ENCODE measurements at places on chromosomes 6 and 20. TPM values are rescaled to one million over a fixed set of nuclear protein-coding genes. Genes with fewer than 3 reads are reported as not detected.

GRCh38 chr6:123629258-123629941, 7.3 kb downstream of the TRDN start:
- no peak for DNase-seq

- peak; percentile 56 for DNase-seq
Observed at GRCh38 chr6:163232015-163232523, 182.4 kb upstream of the QKI start.

- no peak for DNase-seq
Observed at GRCh38 chr6:111499269-111499793, 16.3 kb upstream of the REV3L start.

GRCh38 chr6:119446115-119446554, 96.6 kb upstream of the MAN1A1 start:
- no peak for DNase-seq

DNA sequence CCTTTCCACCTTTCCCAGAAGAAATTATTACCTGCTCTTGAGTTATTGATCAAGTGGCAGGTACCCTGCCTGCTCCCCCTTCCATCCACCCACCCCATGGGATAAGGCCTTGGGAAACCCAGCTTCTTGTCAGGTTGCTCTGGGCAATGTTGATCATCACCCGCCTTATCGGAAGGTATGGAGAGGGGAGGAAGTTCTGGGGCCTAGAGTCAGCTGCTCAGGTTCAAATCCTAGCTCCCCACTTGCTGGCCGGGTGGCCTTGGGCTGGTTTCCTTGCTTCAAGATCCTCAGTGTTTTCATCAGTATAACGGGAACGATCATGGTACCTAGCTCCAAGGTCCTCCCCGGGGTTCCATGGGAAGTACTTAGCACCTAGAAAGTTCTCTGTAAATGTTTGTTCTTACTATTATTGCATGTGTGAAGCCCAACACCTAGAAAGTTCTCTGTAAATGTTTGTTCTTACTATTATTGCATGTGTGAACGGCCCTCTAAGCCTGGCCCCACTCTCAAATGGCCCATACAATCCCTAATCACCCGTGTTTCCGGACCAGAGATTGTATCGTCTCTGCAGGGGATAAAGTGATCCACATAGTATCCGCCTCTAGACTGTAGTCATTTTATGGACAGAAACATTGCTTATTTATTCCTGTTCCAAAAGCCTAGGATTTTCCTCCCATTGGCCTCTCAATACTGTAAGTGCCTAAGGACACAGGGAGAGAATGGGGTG, 1.1 kb upstream of the PREX1 start:
- DNase-seq: no peak

Gene RAMACL
- 13.0 TPM for total RNA-seq

Gene WFDC10A
- total RNA-seq: not detected

- peak; percentile 65 for DNase-seq
Observed at GRCh38 chr6:154478021-154478700, 32.3 kb downstream of the CNKSR3 start.

DNA sequence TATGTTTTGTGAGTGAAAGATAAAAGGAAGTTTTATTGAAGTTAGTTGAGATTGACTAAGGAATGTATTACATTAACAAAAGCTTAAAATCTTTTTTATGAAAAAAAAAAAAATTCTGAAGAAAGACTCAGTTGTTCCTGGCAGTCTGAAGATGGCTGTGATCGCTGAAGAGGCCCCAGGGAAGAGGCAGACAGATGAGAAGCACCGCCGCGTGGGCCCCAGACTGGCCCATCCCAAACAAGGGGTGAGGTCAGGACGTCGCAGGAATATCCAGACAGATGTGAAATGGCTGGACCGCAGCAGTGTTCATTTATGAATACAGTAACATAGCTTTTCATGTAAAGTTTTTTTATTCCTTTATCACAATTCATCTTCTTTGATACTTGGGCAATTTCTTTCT, 194.2 kb downstream of the TBXT start:
- no peak for DNase-seq

DNA sequence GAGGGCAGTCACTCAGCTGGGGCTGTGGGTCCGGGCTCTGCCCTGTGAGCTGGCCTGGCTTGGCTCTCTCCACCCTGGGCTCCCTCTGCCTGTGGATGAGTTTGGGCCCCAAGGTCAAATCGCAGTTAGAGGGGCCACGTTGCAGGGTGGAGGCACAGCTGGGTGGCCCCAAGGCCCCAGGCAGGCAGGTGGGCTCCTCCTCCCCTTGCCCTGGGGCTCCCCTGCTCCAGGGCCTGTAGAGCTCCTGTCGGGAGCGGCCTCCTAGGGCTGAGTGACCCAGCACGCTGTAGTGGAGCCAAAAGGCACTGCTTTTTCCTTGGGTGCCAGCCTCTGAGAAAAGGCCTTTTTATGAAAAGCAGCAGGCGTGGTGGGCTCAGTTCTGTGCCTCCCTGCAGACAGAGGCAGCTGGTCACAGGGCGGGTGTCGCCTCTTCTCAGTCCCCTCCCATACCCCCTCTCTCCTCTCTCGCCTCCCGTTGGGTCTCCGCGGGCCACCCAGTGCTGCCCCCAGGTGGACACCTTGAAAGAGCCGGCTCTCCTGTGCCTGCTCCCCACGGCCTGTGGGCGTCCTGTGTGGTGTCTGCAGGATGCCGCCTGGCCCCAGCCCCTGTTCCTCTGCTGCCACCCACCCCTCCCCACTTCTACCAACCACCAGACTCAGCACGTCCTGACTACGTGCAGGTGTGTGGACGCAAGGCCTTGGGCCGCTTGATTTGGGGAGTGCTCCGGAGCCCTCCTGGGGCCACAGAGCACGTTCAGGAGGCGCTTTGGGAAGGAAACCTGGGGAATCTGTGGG, 13.2 kb downstream of the SS18L1 start:
- DNase-seq: peak; percentile 51

Gene PTGIS
- total RNA-seq: 8.2 TPM

- no peak for DNase-seq
Observed at GRCh38 chr20:58652606-58653294, 1.7 kb downstream of the STX16 start.

DNA sequence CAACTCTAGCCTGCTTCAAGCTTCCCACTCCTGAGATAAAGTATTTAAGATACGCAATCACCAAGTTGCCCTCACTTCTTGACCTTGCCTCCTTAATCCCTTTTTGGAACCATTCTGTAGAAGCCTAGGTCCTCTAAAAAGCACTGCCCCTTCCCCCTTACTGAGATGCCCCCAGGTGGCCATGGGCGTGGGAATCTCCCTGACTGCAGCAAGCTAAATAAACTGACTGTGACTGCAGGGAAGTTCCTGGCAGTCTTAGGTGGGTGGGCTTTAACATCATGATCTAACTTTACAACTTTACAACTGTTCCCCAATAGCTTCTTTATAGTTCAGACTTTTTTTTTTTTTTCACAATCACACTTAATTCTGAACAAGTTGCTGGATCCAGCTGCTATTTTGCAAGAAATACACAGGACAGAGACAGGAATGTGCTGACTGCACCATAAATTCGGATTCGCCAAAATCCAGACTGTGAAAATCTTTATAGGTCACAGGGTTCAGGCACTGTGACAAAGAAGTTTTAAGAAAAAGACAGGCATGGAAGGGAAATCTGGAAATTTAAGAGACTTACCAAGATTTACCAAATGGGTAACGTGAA, 344.2 kb upstream of the SULF2 start:
- DNase-seq: no peak

DNA sequence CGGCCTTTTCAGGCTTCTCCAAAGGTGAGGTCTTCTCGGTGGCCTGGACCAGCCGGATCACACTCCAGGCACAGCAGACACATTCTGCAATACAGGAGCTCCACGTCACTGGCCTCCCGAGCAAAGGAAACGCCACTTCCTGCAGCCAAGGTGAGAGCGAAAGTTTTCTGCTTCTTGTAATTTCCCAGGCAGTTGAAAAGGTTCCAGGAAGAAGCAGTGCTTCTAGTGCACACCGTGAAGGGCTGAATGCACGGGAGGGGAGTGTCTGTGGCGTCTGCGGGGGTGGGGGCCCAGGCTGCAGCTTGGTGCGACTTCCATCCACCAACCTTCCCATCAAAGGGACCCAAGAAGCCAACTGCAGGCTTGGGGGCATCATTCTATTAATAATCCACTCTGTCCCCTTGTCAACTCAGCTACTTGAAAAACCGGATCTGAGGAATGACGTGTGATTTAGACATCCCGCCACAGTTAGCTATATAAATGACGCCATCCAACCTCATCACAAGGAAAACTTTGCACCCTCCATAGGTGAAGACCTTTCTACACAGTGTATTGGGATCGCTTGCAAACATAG, 61.1 kb downstream of the NFATC2 start:
- peak; percentile 30 for DNase-seq

GRCh38 chr6:3208098-3208774, 19.2 kb downstream of the TUBB2B start:
- DNase-seq: no peak

Gene CFB
- 63.7 TPM for total RNA-seq

Gene DYNLRB1
- 77.5 TPM for total RNA-seq

Gene HSPA1A
- 199 TPM for total RNA-seq

DNA sequence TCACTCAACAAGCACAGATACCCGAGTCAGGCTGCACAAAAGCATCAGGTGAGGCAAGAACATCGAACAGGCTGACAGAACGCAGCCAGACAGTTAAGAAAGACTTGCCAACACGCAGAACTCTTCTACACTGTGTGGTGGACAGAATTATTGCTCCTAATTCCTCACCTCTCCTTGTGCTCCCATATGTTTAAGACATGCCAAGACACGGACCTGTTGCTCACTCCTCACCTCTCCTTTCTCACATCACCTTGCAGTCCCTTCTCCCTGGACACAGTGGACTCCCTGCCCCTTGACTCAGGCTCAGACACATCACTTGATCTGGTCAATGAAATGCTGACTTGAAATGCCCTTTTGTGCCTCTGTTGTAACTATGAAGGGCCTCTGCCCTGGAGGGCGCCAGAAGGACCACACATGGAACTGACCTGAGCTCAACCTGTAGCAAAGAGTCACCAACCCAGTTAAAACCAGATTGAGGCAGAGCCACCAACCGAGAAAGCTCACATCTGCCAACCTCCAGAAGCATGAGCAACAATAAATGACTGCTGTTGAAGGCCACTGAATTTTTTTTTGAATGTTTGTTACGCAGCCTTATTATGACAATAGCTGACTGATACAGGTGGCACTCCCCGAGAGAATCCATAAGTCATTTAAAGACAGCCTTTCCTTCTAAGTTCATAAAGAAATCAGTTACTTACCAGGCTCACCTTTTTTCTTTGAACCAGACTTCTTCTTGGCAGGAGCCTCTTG, 24.0 kb downstream of the RRBP1 start:
- DNase-seq: no peak

Gene PAK5
- not detected for total RNA-seq

Gene BTN1A1
- not detected for total RNA-seq

Gene DNAAF9
- total RNA-seq: 28.6 TPM

Gene TBX18
- not detected for total RNA-seq

DNA sequence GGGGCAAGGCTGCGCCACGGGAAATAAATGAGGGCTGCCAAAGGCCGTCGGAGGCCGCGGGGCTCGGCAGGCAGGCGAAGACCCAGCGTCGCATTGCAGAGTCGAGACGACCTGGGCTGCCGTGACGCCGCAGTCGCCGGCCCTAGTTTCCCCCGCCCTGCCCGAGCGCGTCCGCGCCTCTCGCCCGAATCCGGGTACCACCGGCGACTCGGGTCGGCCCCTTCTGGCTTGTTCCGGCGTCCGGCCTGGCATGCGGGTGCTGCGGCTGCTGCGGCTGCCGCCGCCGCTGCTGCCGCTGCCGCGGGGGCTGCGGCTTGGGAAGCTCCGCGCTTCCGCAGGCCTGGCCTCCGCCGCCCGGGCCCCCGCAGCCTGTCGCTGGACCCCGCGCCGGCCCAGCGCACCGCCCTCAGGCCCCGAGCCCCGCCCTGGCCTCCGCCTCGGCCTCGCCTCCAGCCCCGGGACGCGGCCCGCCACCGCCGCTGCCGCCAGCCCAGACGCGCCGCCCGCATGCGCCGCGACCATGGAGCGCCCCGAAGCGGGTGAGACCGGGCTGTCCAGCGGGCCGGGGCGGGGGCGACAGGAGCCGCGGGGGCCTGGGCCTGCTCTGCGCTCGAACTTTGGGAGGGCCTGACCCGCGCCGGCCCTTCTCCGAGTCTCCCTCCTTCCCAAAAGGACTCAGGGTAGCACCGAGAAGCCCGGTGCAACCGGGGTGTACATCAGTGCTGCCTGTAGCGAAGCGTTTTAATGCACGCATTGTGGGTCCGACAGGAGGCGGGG, at the start of gene AKAP7:
Gene AKAP7 (plus strand): TSS at position 224 of the 777 bp plus-strand sequence. CDS start 297 bp downstream, at position 521.
- DNase-seq: peak; percentile 96

GRCh38 chr6:127912914-127913313, 12.1 kb upstream of the THEMIS start:
- DNase-seq: no peak

- no peak for DNase-seq
Observed at GRCh38 chr20:58133020-58133808, 95.2 kb downstream of the ANKRD60 start.

Gene SYTL3
- 12.7 TPM for total RNA-seq

DNA sequence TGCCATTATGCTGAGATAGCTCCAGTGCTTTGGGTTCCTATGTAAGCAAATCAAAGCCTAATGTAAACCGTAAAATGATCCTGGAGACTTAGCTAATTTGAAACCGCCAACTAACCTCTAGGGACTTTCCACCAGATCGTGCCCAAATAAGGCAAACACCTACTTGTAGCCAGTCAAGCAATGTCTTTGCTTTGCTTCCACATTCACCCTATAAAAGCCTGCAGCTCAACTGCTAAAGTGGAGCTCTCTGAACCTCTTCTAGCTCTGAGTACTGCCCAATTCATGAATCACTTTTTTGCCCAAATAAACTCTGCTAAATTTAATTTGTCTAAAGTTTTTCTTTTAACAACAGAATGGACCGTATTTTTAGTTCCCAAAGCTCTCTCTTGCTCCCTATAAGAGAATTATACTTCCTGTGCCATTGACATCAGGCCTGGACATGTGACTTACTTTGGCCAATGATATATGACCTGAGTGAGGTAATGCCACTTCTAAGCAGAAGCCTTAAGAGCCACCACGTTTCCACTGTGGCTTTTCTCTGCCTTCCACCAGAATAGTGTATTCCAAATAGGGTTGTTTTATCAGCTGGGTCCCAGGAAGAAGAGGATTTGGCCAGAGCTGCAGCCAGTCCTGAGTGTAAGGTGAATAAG, 34.8 kb upstream of the PSMF1 start:
- no peak for DNase-seq

GRCh38 chr6:75429061-75429703, 64.4 kb downstream of the FILIP1 start:
- DNase-seq: no peak

Gene KIF6
- total RNA-seq: 0.83 TPM

DNA sequence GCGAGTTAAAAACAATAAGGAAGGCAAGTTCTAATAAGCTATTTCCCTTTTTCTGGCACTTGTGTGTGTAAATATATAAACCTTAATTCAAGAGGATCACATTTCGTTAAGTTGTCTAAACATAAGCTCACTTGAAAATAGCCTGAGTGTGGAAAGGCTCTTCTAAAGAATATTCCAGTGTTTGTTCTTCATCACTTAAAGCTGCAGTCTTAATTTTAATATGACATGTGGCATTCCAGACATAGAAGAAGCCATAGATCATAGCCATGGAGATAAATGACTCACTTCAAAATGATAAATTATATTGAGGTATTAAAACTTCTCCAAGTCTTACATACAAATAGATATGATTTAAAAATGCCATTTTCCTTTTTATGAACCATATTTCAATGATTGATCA, 42.1 kb downstream of the IYD start:
- no peak for DNase-seq

GRCh38 chr6:118890997-118891790, 2.8 kb upstream of the ASF1A start:
- DNase-seq: no peak

Gene SNAI1
- 5.0 TPM for total RNA-seq

Gene GMPR
- total RNA-seq: 16.3 TPM

- no peak for DNase-seq
Observed at GRCh38 chr20:36969478-36970186, 18.1 kb upstream of the SAMHD1 start.

All from upper lobe of left lung (tissue), 6 donors.